ENCODE measurements at places on chromosomes 7 and 10. TPM values are rescaled to one million over a fixed set of nuclear protein-coding genes. Genes with fewer than 3 reads are reported as not detected.

VAX1 gene
- not detected for total RNA-seq

GNGT1 gene
- not detected for total RNA-seq

FOXP2 gene
- total RNA-seq = 17.4 TPM

ANKRD22 gene
- 0.33 TPM for total RNA-seq

EIF5AL1 gene
- total RNA-seq = 1.5 TPM

STEAP2 gene
- total RNA-seq = 28.4 TPM

HOGA1 gene
- 0.08 TPM for total RNA-seq

HOXA11 gene
- not detected for total RNA-seq

MAGI2 gene
- 16.1 TPM for total RNA-seq

DNA sequence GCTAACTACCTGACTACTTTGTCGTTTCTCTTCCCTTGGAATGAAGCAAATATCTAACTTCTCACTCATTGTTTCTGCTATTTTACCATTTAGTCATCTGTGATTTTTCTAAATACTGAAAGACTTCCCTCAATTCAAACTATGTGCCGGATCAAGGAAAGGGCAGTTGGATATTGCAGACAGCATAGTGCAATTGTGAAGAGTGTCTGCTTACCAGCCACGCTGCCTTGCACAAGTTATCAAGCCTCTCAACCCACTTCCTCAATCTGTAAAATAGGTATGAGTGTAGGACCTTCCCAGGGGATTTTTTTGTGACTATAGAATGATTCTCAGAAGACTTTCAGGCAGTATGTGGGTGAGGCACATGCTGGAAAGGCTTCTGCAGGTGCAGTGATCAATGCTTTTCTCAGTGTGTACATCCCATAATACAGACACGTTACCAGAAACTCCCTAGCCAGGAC lies 54.3 kb downstream of the EGFR start:
- peak; percentile 76 for DNase-seq

DNA sequence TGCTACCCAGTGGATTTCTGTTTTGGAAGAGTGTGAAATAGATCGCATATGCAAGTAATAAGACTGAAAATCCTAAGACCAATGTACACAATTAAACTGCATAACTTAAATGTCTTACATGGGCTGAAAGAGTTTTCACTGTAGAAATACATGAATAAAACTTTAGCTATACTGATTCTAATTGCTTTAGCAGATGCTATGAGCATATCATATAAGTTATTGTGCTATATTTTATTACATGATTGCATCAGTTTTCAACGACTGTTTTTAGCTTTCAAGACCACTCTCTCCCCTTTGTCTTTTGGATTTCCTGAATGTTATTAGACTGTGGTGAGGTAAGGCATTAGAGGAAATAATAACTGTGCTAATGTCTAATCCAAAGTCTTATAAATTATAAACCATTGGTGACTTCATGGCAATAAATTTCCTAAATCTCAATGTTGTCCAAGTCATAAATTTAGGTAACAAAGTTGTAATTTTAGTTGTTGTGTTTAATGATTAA lies 124.5 kb downstream of the SEMA3A start:
- DNase-seq = no peak

GRCh38 chr7:133155642-133156041 lies 73.8 kb upstream of the CHCHD3 start:
- no peak for DNase-seq

DNA sequence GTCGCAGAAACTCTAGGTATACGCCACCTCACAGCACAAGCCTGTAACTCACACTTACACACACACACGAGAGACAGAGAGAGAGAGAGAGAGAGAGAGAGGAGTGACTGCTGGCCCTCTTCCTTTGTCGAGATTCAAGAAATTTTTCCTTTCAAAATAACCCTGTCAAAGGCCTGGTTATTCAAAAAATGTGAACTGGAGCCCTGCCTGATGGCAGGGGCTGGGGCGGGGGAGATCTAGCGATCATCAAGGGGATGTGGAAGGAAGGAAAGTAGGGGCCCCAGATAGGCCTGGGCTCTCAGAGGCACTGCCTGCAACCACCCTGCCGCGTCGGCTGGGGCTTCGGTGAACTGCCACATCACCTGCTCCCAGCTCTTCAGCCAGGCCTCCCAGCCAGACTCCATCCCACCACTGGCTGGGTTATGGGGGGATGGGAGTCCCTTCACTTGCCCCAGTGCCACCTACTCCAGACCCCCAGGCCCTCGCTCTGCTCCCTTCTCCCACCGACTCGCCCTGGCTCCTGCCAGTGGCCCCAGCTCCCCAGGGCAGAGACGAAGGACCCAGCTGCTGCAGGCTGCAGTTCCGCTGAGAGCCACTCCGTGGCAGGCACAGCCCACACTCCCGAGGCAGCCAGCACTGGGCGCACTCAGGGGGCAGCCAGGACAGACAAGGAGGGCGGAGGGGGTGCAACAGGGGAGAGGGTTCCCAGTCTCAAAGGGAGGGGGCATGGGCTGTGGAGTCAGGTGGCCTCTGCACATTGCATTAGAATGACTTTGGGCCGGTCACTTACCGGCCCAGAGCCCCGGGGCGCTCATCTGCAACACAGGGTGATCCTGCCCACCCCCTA lies 15.3 kb downstream of the KCNH2 start:
- DNase-seq = peak; percentile 23

GRCh38 chr10:103711351-103711994 lies 143.9 kb downstream of the SH3PXD2A start:
- DNase-seq = no peak

GRCh38 chr10:5338010-5338409 lies 26.8 kb upstream of the UCN3 start:
- DNase-seq = no peak

- no peak for DNase-seq
Measured at GRCh38 chr7:37341033-37341630, 107.5 kb downstream of the ELMO1 start.

- DNase-seq = no peak
Measured at GRCh38 chr7:101595246-101595645, 33.9 kb downstream of the MYL10 start.

GRCh38 chr10:21954132-21954531 lies 49.4 kb downstream of the DNAJC1 start:
- DNase-seq = no peak

- no peak for DNase-seq
Measured at GRCh38 chr10:118518095-118518494, 77.4 kb downstream of the PRLHR start.

DNA sequence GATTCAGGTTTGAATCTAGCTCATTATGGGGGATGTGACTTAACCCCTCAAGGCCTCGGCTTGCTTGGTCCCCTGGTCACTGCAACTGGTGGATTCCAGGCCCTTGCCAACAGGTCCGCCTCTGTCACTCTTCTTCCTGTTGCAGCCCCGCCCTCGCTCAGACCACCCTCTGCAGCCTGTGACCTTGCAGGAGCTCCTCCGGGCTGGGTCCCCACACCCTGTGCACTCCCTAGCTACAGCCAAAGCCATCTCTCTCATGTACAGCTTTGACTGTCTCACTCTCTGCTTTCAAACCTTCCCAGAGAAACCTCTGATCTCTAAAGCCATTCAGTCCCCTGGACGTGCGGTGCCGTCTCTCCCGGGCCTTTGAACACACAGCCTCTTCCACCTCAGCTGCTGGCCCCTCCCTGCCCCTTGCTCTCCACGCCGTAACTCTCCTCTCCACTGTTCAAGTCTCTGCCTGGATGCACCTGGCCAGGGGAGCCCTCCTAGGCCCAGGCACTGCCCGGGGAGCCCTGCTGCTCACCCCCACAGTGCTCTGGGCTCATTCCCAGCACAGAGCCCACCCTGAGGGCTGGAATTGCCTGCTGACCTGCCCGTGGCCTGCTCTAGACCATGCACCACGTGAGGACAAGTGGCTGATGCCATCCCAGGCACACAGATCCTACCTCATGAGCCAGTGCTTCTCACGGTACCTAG lies 485.8 kb upstream of the FOXK1 start:
- no peak for DNase-seq

DNA sequence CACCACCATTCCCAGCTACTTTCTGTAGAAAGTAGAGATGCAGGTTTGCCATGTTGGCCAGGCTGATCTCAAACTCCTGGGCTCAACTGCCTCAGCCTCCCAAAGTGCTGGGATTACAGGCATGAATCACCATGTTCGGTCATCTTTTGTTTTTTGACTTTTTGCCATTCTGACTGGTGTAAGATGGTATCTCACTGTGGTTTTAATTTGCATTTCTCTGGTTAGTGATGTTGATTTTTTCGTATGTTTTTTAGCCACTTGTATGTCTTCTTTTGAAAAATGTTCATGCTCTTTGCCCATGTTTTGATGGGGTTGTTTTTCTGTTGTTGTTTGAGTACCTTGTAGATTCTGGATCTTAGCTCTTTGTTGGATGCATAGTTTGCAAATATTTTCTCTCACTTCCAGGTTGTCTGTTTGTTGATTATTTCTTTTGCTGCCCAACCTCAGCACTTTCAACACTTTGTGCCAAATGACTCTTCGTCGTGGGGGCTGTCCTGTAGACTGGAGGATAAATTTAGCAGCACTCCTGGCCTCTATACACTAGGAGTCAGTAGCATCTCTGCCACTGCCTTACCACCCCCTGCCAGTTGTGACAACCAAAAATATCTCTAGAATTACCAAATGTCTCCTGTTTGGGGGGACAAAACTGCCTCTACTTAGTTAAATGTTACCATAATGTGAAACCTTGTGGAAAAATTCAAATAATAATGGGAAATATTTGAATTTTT lies 6.5 kb upstream of the CPED1 start:
- DNase-seq = peak; percentile 68

DNA sequence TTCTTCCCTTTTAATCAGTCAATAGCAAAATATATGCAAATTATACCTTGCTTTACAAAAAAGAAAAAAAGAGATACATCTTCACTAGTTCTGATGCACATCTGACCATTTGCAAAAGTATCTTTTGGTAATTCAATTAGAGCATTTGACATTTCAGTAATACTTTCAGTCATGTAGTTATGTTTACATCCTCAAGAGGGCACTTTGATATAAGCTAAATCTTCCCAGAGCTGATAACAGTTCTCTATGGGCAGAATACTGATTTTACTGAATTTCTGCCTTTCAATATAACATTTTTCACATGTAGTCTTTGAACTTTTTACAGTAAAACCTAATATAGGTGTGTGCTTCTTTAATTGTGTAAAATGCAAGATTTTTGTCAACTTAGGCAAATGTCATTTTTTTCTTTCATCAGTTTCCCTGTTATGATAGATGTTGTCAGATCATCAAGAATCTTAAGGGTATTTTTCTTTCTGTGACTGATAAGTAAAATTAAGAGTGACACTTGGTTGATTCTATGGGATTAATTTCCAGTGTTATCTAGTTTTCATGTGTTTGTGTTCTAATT lies 703.5 kb upstream of the SEMA3D start:
- DNase-seq = peak; percentile 42

DNA sequence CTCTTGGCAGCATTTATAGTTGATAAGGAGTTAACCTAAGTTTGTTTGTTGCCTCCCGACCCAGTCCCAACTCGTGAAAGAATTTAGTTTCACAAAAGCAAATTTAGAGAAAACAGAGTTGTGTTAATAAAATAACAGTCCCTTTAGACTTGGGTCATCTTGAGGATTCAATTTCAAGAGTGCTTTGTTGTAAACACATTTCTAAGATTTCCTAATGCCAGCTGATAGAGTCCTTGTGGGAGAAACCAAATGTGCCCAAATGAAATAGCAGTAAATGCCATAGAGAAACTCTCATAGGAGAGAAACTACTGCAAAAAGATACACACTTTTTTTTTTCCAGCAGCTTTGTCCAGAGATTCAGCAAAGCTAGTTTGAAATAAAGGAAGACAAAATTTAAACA lies 211.3 kb upstream of the BMPER start:
- DNase-seq = no peak

GRCh38 chr10:120048391-120048790 lies 155.9 kb downstream of the SEC23IP start:
- DNase-seq = no peak

DNA sequence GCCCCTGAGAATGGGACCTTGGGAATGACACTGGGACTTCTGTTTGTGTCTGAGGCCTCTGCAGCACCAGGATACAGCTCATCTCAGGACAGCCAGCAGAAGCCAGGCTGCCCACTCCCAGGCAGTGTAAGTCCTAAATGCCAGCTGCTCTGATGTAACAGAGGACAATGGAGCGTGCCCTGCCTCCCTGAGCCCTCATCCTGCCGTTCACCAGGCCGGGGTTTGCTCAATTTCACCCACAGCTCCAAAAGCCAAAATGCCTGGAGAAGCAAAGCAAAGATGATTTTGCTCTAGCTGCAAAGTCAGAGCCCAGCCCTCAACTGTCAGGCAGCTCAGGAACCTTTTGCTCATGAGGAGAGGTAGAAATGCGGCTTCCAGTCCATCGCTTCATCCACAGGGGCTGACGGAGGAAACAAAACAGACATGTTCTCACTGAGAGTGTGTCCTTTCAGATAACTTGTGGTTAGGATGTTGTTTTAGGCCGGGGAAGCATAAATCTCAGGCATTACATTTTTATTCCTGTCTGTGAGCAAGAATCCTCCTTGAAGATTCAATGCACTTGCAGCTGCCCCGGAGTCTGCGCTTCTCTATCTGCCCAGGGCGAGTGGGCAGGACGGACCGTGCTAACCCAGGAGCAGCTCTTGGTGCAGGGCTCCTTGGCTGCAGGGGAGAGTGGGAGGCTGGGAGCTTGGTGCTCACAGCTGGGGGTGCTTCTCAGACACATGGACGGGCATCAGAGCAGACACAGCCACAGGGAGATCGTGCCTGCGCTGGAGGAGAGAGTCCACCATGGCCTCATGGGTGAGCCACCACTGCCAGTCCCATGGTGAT lies 83.2 kb upstream of the CHST15 start:
- DNase-seq = no peak

DNA sequence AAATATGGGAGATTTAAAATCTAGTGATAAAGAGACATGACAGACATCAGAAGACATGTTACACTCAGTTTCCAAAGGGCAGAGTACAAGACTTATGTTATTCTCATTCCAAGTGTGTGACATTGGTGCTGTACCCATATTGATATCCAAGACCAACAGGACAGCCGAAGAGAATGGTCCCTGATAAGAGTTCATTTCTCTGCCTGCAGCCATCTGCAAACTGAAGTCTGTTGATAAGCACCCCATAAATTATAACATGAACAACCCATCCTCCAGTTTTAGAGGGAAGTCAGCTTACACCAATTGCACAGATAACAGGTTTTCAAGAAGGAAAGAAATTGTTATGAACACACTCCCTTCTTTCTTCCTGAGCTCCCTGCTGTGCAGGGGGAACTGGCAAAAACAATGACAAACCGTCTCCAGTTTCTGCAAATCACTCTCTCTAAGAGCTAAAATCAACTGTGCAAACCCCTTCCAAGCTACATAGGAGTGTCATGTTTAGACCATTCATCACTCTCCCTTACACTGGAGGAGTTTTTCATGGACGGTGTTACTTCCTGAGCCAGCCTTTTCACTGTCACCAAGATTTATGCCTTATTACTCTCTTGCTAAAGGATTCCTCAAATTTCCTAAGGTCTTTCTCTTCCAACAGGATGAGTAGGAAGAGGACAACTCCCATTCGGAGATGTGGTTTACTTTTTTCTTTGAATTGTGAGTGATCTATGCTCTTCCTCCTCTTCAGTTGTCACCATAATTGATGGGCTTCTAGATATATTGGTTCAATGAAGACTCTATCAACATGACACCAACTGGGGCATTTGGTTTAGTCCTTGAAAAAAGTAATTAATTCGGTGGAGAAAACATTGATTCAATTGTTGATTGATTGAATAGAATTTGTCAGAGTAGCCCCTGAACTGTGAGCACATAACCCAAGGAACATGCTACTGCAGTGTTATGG lies 80.3 kb upstream of the FAM171A1 start:
- no peak for DNase-seq
